ENCODE measurements at places on chromosomes 4 and X.

DNA sequence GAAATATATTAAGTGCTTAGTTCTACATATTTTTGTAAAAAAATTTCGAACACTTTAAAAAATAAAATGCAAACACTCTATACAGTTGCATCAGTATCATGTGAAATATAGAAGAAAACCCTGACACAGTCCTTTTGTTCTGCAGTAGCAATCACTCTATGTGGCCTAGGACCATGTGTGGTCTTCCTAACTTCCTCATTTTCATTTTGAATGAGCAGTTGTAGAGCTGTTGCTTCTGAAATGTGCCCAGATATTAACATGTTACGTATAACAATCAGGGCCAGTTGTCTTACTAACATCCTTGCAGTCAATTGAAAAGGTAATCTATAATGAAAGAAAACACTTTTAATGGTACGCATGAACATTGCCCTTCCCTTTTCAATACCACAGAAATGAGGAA, 107.9 kb downstream of the ZNF827 start:
- no peak for DNase-seq

GRCh38 chrX:53678667-53679066, 7.9 kb downstream of the HUWE1 start:
- DNase-seq: no peak

DNA sequence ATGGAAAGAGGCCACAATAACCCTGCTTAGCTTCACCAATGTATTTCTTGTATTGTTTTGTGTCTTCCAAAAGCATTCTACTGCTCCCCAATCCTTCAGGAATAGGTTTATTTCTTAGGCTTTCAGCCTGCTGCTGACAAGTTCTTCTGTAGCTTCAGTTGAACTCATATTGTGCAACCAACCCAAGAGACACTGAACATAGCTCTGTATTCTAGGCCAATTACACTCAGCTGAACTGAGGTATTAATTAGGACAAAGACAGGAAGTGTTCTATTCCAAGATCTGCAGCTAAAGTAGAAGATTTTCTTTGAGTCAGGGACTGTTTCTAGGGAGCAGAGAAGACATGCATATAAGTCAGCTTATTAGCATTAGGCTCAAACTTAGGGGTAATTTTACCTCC, 151.8 kb downstream of the LHFPL1 start:
- DNase-seq: no peak

- no peak for DNase-seq
Observed at GRCh38 chr4:27057053-27057452, 196.4 kb downstream of the STIM2 start.

DNA sequence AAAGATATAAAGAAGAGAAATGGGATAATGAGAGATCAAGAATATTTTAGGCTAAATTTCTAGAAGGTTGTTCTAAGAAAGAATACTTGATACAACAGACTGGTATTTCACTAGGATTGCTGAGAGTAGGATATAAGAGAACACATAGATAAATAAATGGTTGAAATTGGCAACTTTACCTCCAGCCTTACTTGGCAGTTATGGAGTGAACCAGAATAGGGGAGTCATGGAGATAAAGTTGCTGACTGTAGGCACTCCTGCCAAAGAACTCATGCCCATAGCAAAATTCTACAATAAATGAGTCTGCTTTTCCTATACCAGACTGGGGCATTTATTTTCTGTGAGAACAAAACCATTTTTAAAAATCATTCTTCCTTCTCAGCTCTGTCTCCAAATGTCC, 26.4 kb upstream of the MMRN1 start:
- no peak for DNase-seq

DNA sequence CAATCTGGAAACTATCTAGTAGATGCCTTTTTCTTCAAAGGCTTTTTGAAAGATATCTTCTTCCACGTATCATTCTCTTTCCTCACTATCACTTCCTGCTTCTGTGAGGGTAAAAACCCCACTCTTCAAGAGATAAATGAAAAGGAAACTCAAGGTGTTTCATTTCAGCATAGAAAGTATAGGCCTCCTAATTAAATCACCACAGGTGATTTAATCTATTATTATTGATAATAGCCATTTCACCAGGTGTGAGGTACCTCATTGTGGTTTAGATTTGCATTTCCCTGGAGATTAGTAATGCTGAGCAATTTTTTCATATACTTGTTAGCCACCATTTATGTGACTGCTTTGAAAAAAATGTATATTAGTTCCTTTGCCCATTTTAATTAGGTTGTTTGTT, 92.0 kb upstream of the EMCN start:
- DNase-seq: no peak

DNA sequence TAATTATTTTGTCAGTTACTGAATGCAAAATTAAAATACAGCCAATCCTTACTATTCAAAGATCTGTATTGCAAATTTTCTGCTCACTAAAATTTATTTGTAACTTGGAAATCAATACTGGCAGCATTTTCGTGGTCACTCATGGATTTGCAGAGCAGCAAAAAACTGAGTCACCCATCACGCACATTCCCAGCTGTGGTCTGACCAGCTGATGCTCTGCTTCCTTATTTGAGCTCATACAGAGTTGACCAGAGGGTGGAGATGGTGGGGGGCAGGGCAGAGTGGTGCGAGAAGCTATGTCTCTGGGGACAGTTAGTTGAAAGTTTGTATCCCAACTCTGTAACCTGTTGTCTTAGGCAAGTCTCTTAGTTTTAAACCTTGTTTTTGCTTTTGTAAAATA, 214.8 kb downstream of the SPCS3 start:
- DNase-seq: no peak

DNA sequence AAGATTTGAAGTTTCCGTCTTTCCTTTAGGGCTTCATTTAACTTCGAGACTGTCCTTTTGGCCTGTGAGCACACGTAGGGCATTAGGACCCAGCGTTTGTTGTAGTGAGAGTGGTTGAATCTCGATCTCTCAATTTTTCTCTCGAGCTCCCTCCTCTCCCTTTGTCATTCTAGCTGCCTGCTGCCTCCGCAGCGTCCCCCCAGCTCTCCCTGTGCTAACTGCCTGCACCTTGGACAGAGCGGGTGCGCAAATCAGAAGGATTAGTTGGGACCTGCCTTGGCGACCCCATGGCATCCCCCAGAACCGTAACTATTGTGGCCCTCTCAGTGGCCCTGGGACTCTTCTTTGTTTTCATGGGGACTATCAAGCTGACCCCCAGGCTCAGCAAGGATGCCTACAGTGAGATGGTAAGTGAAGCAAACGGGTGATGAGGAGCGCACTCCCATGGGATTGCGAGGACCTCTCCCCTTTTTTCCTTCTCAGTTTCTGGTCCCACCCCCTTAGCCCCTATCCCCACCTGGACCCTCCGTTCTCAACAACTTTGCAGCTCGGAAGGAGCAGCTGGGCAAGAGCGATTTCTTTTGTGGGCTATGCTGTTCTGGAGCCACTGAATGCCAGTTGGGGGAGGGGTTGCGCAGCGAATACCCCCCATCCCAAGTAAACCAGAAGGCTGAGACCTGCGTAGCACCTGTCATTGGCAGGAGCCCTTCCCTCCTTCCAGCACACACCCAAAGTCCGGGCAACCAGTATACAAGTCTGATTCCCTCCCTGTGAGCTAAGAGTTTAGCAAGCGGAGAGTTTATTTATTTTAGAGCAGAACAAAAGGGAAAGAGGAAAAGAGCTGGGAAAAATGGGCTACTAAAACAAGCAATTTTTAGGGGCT, at the start of gene TMEM35A:
TSS of gene TMEM35A (plus strand) at position 164 of the 883 bp plus-strand sequence. CDS start at position 288, 124 bp downstream.
- DNase-seq: no peak

- DNase-seq: no peak
Observed at GRCh38 chrX:110734271-110734670, 61.3 kb downstream of the CHRDL1 start.

GRCh38 chr4:1869530-1870327, 1.5 kb upstream of the NSD2 start:
- DNase-seq: no peak

- no peak for DNase-seq
Observed at GRCh38 chr4:178745203-178745602, 1303.0 kb upstream of the AGA start.

DNA sequence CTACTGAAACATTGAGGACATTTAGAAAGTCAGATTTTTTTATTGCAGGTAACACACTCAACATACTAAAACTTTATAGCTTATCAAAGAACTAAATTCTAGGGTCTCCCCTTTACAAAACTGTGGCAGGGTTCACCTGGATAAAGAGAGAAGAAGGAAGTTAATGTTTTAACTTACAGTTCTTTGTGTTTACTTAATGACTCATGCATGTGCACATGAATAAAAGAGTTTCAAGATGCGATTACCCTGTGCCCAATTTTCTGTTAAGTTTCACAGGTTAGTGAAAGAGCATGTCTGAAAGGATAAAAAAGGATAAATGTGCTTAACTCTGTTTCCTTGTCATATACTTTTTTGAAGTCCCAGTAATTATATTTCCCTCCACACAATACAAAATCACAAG, 16.8 kb downstream of the DCAF8L1 start:
- no peak for DNase-seq

Measured in activated CD4-positive, alpha-beta T cell treated with anti-CD3 and anti-CD28 coated beads, Interleukin-2, amount 50 U/mL, for 24 hours (primary cell).